ENCODE measurements at places on chromosomes 4 and X.

- peak; percentile 45 for DNase-seq
These were observed 157.6 kb downstream of the DCLK2 start for GRCh38 chr4:150235808-150236271.

DNA sequence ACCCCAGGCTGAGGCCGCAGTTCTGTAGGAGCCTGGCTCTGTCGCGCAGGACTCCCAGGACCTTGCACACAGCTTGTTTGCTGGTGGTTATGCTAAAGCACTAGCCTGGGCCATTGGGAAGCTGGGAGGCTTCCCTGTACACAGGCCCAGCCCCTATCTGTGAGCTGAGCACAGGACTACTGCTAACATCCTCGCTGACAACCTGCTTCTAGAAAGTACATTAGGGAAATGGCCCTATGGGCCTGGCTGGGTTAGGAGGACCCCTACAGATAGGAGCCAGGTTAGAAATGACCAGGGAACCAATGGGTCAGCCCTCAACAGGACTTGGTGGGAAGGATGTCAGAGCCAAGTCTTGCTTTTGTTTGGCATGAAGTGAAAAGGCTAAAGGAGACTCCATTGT lies 219.4 kb upstream of the LNX1 start:
- no peak for DNase-seq

DNA sequence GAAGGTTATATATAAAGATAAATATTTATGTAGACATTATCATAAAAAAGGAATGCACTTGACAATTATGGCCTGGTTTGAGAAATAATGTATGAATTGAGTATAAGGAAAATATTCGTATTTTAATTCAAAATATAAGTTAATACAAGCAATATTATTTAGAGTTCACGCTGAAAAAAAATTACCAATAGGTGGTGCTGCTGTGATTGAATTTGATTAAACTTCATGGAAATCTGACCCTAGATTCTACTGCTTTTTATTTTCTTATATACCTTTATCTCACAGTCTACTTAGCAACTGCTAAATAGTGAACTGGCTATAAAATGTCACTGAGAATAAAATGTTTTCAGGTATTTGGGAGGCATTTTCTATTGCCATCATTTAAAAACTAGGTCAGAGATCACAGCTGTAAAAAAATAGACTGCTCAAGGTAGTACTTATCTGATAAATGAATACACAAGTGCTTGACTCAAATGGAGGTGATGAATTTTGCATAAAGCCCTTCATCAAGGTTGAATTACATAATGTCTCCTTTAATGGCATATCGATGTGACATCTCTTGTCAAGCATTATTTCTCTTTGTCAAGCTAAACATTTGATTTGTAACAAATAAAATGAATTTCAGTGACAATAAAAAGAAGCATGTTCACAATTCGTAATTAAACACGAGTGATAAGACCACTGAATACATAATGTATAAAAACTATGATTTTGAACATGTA lies 1638.8 kb upstream of the PCDH7 start:
- DNase-seq = peak; percentile 53

DNA sequence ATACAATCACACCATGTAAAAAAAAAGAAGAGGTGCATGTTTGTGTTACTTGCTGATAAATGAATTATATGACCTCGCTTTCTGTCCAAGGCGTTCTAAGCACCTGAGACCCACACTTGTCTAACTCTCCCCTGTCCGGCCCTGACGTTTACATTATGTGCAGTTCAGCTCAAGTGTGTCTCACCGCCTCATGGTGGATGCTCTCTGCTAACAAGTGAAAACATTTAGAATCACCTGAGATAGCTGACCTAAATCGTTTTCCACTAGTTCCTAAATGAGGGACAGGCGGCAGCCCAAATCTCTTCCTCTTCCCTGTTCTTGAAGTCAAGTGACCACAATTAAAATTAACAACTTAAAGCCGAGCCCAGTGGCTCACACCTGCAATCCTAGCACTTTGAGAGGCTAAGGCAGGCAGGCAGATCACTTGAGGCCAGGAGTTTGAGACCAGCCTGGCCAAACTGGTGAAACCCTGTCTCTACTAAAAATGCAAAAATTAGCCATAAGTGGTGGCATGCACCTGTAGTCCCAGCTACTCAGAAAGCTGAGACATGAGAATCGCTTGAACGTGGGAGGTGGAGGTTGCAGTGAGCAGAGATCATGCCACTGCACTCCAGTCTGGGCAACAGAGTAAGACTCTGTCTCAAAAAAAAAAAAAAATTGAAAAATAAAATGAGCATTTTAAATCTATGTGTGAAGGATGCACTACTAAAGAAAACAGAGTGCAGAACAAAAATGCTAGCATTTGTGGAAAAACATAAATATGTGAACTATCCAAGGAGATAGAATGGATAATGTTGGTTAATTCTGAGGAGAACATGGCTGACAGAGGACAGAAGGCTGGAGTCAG lies 3.9 kb upstream of the TIFA start:
- no peak for DNase-seq

GRCh38 chrX:9055354-9055753 lies 21.4 kb upstream of the FAM9B start:
- DNase-seq = no peak

GRCh38 chr4:172356016-172356415 lies 542.8 kb downstream of the GALNTL6 start:
- DNase-seq = peak; percentile 96

GRCh38 chr4:74764119-74764518 lies 30.2 kb downstream of the BTC start:
- no peak for DNase-seq

- DNase-seq = no peak
These were observed 8.7 kb downstream of the RHOH start for GRCh38 chr4:40205259-40206198.

GRCh38 chr4:133148690-133149363 lies at the start of gene PCDH10:
Gene PCDH10 (plus strand): TSS chr4:133149294. CDS start chr4:133150141, 847 bp downstream.
- DNase-seq = peak; percentile 99

GRCh38 chr4:74997948-74998729 lies 65.2 kb downstream of the PARM1 start:
- no peak for DNase-seq

- DNase-seq = no peak
These were observed 42.1 kb downstream of the ERVMER34-1 start for GRCh38 chr4:52709155-52709554.

DNA sequence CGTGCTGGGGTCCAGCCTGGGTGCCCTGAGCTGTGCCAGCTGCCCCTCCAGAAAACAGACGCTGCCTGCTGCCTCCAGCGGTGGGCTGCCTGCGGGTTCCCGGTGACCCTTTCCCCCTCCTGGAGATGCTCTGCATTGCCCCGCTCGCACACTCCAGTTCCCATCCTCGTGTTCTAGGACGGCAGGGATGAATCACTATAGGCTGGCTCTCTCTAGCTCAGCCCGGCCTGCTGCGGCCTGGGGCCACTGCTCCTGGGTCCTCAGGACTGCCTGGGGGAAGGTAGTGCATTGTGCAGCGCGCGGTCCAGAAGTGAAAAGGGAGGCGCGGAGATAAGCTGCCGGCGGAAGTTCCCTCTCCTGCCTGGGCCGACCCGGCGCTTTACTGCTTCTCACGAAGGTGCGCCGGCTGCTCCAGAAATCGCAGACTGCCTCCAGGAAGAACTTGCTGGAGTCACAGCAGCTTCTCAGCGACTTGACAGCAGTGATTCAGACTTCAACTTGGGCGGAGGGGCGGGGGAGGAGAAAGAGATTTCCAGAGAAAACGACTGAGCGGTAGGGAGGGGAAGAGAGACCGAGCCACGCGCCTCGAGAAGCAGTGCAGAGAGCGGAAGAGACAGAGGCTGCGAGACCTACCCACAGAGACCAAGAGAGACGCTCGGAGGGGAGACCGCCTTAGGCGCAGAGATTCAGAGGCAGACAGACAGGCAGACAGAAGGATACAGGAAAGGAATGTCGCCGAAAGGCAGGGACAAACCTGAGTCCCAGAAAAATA lies 6.7 kb upstream of the MSX1 start:
- peak; percentile 54 for DNase-seq

DNA sequence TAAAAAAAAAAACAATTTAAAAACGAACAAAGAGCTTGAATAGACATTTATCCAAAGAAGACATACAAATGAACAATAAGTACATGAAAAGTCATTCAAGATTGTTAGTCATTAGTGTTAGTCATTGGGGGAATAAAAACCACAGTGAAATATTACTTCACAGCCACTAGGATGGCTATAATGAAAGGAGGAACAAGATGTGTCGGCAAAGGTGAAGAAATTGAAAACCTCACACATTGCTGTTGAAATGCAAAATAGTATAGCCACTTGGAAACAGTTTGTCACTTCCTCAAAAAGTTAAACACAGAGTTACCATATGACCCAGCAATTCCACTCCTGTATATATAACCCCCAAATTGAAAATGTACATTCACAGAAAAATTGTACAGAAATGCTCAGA lies 45.2 kb upstream of the SLC39A8 start:
- no peak for DNase-seq

DNA sequence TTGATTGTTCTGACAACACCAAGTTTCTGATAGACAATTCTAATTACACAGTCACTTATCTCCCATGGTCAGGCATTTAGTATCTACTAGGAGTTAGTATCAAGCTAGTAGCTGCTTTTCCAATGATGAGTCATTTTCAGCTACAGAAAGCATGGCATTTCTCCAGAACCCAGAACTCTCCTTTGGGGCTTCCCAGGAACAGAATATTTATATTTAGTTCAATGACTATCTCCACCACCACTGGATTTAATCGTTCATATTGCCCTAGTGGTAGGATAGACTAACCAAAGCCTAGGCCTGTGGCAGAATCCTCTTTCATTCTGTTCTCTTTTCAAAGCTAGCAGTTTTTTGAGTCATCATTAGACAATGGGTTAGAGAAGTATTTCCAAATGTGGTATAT lies 569.4 kb downstream of the GABRG1 start:
- DNase-seq = no peak

GRCh38 chr4:26082565-26082964 lies 168.5 kb downstream of the SMIM20 start:
- no peak for DNase-seq

GRCh38 chrX:44935640-44936039 lies 62.7 kb downstream of the KDM6A start:
- no peak for DNase-seq

DNA sequence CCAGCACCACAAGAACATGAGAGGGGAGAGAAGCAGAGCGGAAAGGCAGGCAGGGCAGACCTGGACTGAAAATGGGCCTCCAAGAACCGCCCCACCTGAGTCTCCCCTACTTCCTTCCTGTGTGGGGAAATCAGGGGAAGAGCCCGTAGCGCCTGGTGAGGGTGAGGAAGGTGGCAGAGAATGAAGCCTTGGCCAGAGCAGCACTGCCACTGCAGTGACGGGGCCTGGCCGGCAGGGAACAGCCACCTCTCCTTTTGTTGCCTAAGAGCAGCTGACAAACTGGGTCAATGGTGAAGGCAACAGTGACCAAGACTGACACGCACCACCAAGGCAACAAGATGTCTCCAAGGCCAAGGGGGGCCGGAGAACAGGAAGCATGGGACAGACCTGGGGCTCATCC lies 58.4 kb upstream of the CBR4 start:
- DNase-seq = no peak

DNA sequence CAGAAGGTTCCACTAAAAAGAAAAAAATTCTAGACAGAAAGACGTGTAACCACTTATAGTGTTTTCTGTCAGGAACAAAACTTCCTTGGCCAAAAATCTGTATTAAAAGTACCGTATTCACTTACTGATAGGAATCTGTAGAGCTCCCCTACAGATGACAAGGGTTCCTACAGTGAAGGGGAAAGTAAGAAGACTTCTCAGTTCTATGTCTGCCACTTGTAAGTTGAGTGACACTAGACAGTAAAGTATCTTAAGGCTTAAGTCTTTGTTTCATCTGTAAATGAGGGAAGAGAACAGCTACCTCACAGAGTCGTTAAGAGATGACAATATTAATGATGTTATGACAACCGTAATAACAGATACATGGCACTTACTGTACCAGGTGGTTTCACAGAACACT lies 3.3 kb downstream of the COQ2 start:
- no peak for DNase-seq

GRCh38 chr4:11463707-11464106 lies 35.0 kb upstream of the HS3ST1 start:
- DNase-seq = no peak
